ENCODE measurements at places on chromosomes 2 and 18.

GRCh38 chr2:56615760-56616159 lies 432.0 kb downstream of the CCDC85A start:
- DNase-seq, result no peak

GRCh38 chr2:129765678-129766351 lies 213.7 kb upstream of the RAB6C start:
- DNase-seq, result no peak

- no peak for DNase-seq
Measured at GRCh38 chr18:44518666-44519065, 162.0 kb upstream of the SETBP1 start.

DNA sequence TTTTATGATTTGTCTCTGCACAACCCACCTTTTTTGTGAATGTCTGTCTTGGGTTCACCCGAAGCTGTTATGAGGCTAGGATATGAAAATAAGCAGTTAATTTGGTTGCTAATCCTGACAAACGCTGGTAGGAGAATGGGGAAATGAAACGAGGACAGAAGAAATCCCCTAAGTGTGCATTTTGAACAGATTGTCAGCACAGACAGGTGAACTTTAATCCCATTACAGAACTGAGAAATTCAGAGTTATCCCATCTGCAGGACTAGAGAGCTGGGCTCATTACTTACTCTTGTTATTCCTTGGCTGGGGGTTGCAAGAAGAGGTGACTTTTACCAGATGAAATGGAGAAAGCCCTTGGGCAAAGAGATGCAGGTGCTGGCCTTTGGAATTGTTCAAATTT lies 123.3 kb upstream of the NYAP2 start:
- DNase-seq, result no peak

DNA sequence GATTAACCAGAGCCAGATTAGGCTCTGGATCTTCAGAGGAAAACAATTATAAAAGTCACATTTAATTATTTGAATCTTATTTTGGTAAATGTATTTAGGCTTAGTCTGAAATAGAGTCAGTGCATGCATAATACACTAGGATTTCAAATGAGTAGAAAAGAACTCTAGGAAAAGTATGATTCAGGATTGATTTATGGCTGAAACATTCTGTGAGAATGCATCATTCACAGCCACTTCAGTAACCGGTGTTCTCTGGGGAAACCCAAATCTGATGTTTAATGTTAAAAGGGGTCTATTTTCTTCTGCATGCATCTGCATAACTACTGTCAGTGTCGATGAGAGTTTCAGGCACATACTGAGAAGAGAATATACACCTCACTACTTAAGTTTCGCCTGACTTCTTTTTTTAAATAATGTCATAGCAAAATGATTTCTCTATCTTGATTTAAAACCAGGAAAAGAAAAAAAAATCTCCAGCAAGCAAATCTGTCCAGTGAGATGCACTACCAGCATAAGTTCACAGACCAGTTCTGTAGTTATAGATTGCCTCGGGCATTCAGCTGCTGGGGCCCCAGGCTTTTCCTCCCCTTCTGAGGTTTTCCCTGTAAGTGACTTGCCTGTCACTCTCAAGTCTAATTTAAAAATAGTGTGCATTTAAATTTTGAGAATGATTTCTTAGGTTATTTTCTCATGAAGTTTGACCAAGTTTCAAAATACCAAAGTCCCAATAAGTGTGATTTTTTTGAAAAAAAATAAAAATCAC lies 501.5 kb downstream of the NR4A2 start:
- no peak for DNase-seq

GRCh38 chr18:24019641-24020331 lies 5.2 kb downstream of the TTC39C start:
- DNase-seq, result peak; percentile 49

DNA sequence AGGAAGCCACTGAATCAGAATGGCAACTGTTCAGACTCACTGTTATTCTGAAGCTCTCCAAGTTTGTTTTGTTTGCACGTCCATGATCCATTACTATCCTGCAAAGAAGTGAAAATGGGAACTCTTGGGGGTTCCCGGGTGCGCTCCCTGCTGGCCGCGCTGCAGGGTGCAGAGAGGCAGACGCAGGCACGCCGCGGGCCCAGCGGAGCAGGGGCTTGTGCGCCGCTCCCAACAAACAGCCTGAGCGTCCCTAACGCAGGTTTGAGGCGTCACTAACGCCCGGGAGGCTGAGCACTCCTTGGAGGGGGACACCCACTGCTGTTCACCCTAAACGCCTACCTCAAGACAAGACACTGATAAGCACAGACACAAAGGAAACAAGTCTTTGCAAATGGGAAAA lies 14.3 kb upstream of the PIEZO2 start:
- DNase-seq, result no peak

GRCh38 chr2:223477318-223477717 lies 124.8 kb downstream of the SCG2 start:
- peak; percentile 39 for DNase-seq

- no peak for DNase-seq
Measured at GRCh38 chr2:85666016-85666415, 2.0 kb downstream of the SFTPB start.

DNA sequence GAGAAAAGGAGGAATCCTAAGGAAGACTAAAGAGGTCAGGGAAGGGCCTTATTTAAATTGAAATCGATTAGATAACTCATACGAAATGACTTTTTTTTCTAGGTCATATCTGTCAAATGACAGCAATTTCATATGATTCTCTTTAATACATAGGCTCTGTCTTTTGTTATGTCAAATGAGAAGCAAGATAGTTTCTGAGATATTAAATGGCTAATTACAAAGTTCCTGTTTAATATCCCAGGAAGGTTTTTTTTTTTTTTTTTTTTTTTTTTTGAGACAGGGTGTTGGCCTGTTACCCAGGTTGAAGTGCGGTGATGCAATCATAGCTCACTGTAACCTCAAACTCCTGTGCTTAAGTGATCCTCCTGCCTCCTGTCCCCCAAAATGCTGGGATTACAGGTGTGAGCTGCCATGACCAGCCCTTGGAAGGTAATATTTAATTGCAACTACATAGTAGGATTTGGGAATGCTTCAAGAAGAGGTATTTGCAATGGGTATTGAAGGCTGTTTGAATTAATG lies 48.0 kb upstream of the RMND5A start:
- DNase-seq, result no peak

GRCh38 chr2:98476192-98476868 lies 31.7 kb downstream of the INPP4A start:
- peak; percentile 36 for DNase-seq

DNA sequence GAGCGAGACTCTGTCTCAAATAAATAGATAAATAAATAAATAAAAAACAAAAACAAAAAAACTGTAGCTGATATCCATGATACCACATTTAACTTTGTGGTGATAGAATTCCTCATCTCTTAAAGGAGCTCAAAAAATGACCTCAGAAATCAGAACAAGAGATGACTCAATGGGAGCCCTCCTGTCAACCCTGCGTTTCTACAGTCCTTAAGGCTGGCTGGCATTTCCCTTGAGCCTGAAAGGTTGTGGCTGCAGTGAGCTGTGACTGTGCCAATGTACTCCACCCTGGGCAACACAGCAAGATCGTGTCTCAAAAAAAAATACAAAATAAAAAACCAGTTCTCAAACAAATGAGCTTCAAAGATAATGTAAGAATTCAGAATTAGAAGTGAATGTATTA lies 40.4 kb downstream of the CHST9 start:
- no peak for DNase-seq

GRCh38 chr2:178304333-178304732 lies 110.0 kb downstream of the OSBPL6 start:
- no peak for DNase-seq

DNA sequence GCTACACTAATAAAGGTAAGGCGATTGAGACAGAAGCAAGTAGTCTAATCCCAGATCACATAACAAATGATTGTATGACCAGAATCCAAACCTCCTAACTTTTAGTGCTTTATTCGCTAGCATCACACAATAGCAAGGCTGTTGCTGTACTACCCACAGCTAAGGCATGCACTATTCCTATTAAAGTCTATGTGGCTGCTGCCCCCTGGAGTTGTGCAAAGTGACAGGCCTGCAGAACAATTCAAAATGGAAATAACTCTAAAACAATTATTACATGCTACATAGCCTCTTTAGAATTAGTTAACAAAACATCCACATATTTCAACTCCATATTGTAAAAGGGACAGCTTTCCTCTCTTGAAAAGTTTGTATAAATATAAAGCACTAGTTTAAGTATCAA lies 6.0 kb downstream of the ERBB4 start:
- no peak for DNase-seq

DNA sequence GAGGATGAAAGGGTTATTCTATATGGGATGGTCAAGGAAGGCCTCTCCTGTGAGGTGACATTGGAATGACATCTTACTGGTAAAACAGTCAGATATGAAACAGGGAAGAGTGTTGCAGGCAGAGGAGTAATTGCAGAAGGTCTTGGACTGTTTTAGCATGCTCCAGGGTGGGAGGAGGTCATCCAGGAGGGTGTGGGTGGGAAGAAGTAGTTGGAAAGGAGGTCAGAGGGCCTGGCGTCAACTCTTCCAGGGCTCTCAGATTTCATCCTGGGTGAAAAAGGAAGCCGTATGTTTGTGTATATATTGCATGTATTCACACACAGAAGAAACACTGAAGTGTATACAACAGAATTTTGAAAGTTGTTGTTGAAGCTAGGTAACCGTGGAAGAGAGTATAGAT lies 48.2 kb downstream of the ATP9B start:
- no peak for DNase-seq

GRCh38 chr2:222305516-222306392 lies 7.0 kb upstream of the PAX3 start:
- peak; percentile 50 for DNase-seq

- peak; percentile 89 for DNase-seq
Measured at GRCh38 chr2:55156326-55156725, 75.8 kb downstream of the CLHC1 start.

DNA sequence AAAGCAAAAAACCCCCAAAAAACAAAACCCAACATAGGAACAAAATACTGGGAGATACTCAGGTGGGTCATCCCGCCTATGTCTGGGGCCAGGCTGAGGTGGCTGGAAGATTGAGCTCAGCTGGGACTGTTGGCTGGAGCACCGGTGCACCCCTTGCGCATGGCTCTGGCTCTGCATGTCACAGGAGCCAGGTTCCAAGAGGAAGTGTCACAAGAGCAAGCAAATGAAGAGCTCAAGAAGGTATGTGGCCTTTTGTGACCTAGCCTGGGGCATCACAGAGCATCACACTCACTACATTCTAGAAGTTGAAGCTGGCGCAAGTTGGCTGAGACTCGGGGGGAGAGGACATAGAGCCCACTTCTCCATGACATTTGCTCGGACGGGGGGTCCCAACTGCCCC lies 40.6 kb downstream of the PDCL3 start:
- peak; percentile 16 for DNase-seq
